NCI-H345 (cell line): ENCODE measurements at places on chromosomes 4 and X.

- DNase-seq: no peak
Observed at GRCh38 chr4:108428923-108429322, 191.5 kb upstream of the RPL34 start.

DNA sequence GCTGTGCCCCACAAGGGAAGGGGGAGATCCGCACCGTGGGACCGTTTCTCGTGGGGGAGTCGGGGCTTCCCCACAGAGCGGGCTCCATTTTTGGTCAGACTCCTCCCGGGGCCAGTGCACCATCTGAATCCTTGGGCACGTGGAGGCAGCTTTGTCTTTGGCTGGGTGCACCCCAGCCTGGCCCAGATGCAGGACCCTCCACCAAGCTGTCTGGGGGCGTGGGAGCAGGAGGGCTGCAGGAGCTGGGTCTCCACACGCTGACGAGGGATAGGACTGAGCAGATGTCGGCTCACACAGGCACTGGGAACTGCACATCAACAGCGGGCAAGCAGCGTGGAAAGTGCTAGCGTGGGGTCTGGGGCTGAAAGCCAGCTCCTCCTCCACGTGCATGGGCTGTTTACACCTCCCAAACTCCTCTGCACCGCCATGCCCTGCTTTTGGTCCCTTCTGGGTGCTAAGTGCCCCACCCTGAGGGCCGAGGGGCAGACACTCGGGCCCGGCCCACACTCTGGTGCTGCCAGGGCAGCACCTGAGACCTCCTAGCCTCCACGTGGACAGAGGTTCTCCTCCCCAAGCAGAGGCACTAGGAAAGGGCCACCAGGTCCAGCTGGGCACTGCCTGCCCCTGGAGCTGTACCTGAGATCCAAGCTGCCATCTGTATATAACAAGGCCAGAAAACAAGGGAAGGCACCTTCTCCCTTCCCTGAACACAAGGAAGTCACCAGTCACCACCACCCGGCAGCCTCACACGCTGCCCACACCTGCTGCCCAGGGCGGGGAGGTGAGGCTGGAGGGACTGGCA is 13.8 kb downstream of the DGKQ start:
- DNase-seq: no peak

GRCh38 chr4:118842055-118842454 is 6.1 kb upstream of the SEC24D start:
- no peak for DNase-seq

DNA sequence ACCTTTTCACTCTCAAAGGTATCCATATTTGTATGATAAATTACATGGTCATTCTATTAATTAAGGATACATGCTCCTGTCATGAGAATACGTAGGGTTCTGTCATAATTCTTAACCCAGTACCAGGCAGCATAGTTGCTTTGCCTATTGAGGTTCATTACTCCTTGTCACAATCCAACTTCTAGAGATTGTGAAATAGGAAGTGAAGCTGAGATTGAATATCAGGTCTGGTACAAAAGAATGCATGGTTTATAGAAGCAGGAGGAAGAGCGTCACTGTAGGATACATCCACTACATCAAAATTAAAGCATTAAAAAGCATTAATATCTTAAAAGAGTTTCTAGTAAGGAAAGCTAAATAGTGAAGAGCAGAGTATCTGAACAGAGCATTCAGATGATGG is 647.0 kb downstream of the IQCM start:
- no peak for DNase-seq

GRCh38 chr4:8316911-8317351 is 47.4 kb downstream of the HTRA3 start:
- DNase-seq: no peak

- no peak for DNase-seq
Observed at GRCh38 chr4:100981447-100982204, 365.7 kb downstream of the PPP3CA start.

DNA sequence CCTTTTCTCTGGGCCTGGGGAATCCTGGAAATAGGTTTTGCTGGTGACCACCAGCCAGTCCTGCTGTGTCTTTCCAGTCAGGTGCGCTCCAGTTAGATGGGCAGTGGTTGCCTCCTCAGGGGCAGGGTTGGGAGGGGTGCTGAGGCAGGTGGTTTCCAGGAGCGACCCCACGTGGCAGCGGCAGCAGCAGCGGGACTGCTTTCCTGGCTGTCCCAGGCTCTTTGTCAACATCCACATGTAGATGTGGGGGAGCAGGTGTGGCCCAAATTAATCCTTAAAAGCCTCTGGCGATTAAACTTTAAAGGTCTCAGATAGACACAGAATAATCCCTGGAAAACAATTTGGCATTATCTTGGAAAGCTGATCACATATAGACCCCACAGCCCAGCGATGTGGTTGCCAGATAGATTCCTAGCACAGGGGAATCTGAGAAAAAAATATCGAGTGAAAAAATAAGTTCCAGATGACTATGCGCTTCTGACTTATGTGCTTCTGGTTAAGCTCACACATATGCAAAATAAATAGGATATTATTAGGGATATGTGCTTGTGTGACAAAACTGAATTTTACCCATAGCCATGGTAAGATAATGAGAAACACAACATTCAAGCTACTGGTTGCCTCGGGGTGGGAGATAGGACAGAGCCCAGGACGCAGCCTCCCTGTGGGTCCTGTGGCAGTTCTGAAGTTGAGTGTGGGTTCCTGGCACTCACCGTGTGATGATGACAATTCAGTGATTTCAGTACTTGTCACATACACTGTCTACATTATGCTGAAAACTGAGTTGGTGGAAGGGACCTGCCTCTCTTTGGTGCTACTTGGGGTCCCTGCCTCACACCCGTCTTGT is 336.4 kb downstream of the ARHGAP10 start:
- no peak for DNase-seq

- no peak for DNase-seq
Observed at GRCh38 chr4:26791346-26791745, 69.3 kb upstream of the STIM2 start.

DNA sequence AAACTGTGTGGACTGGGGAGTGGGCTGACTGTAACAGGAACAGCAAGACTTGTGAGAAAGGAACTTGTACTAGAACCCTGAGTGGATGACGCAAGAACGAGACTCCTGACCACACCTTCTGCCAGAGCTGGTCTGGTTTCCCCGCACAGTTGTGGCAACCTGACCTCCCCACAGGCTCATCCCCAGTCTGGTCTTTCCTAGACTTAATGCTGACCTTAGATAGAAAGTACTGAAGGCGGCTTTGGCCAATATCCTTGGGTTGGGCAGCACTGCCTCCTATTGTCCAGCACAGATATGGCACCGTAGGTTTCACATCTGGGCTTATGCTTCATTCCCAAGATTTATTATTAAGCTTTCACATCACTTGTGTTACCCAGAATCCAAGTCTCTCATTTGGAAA is 137.8 kb upstream of the FRG1 start:
- no peak for DNase-seq

GRCh38 chr4:144648042-144648441 is 2.1 kb downstream of the HHIP start:
- no peak for DNase-seq

DNA sequence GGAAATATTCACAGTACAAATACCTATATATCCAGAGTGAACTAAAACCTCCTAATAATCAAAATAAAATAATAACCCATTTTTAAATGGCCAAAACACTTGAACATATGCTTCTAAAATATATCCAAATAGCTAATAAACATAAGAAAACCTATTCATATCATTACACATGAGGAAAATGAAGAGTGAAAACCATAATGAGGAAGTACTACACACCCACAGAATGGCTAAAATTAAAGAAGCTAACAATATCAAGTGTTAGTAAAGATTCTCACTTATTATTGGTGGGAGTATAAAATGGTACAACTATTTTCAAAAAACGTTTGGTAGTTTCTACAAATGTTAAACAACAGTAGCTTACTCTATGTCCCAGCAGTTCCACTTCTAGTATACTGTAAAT is 92.1 kb downstream of the KLHL13 start:
- no peak for DNase-seq

DNA sequence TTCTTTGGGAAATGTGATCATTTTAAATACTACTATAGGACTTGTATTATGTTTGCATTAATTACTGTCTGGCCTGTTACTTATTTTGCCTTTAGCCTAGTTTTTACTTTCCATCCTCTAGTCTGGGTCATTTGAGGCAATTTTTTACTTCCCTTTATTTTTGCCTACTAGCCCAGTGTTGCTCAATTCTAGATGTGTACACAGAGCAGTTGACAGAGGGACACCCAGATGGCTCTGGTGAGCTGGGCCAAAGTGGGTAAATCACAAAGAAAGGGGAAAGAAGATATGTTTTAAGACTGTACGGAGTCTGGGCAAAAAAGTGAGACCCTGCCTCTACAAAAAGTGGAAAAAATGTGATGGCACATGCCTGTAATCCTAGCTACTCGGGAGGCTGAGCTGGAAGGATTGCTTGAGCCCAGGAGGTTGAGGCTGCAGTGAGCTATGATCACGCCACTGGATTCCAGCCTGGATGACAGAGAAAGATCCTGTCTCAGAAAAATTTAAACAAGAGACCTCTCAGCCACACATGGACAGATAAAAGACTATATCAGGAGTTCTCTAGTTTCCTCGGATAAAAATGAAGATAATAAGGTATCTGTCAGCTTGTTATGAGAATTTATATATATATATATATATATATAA is 35.7 kb downstream of the APOO start:
- no peak for DNase-seq

GRCh38 chr4:41819621-41820020 is 71.1 kb upstream of the PHOX2B start:
- DNase-seq: no peak

DNA sequence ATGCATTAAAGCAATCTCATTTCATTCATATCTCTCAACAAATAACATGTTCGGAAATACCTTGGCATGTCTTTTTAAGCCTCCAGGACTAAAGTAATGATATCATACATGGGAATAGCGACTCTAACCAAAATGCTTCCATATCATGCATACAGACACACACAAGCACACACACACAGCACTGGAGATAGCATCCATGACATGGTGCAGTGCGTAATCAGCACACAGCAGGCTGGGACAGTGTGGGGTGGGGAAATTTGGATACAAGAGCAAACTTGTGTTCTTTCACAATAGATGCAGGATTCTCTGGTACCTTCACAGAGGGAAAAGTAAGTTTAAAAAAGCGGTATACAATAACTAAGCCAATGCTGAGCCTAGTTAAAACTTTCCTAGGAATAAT is 132.3 kb upstream of the HPGD start:
- no peak for DNase-seq

DNA sequence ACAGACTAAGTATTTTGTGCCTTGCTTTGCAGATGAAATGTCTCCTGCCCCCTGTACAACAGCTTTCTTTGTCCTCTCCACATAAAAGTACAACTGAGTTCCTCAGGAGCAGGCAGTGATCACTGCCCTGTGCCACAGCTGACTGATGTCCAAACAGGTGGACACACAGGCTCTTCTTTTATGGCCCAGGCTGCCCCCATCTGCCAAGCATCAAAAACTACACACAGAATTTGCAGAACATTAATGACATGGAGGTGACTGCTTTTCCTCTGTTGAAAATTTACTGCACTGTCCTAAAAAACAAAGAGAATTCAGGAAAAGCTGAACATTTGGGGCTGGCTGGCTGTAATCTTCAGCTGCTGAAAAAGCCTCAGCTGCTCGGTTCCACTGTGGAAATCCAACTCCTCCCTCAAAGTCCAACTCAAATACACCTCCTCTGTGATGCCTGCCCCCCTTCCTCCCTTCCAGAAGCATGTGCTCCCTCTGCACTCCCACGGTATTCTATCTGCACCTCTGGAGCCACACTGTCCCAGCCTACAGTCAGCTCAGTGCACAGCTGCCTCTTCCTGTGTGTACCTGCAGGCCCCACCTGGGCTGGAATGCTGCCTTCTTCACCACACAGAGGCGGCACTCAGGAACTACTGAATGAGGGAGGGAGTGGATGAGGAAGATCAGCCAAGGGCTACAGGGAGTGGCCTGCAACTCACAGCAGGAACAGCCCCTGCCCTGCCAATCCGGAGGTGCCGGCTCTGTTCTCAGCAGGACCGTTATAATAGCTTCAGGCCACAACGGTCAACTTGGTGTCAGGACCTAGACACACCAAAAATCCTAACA is 10.3 kb downstream of the AFAP1 start:
- DNase-seq: no peak

- no peak for DNase-seq
Observed at GRCh38 chrX:131331152-131331551, 42.0 kb upstream of the IGSF1 start.

- DNase-seq: no peak
Observed at GRCh38 chrX:120334603-120335002, 23.3 kb upstream of the TMEM255A start.

GRCh38 chrX:103658681-103659433 is 27.6 kb downstream of the MORF4L2 start:
- no peak for DNase-seq

- no peak for DNase-seq
Observed at GRCh38 chr4:63361628-63362027, 1047.6 kb downstream of the TECRL start.

- DNase-seq: no peak
Observed at GRCh38 chrX:371907-372306, 14.8 kb downstream of the PPP2R3B start.

DNA sequence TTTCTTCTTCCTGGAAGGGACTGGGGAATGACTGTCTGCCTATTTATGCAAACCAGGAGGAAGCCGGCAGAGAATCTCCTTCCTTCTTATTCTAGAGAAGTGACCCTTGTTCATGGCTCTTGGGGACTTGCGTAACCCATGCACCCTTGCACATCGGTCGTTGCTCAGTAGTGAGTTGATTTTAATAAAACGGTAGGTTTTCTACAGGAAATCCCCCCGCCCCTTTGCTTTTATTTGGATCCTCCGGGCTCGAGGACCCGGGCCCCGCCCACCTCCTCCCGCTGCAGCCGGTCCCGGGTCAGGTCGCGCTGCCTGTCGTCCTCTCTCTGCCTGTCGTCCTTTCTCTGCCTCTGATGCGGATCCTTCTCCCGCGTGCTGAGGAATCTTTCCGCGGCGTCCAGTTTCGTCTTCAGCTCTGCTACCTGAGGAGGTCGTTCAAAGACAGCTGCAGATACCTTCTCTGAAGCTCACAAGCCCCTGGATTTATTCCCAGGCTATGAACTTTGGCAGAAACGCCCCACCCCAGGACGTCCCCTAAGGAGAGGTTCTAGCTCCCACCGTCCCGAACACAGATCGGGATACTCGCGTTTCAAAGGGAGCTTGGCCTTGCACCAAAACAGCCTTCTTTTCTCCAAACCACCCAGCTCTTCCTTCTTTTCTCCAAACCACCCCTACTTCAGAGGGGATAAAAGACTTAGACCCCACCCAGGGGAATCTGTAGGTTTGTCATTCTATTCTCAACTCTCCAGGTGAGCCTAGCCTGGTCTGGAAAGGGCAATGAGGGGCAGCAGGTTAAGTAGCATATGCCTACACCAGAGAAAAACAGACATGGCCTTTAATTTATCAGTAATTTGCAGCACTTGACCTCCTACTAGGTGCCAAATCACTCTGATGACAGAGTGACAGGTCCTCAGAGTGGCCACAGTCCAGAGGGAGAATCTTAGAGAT is 7.0 kb downstream of the TNIP3 start:
- DNase-seq: no peak
